NCI-H524 treated with DMSO at 0.1 percent for 48 hours (cell line): ENCODE measurements at places on chromosomes 2 and 18.

- DNase-seq = no peak
These were observed 82.3 kb upstream of the FAM98A start for GRCh38 chr2:33681364-33681757.

GRCh38 chr2:36376319-36376765 is 20.8 kb downstream of the CRIM1 start:
- no peak for DNase-seq

DNA sequence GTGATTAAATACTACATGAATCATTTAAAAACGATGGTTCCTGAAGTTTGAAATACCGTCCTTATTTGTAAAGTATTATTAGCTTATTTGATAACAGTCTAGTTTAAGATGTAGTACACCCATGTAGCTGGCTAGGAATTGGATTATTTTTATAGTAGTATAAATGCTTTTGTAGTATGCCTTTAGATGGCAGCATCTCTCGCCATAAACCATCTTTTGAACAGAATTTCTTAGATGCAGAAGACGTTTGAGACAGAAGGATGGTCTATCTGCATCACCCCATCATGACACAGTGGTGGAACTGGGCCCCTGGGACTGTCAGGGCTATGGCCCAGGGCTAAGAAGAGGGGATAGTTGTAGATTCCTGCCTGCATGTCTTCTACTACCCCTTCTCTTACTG is 152.7 kb downstream of the WDSUB1 start:
- DNase-seq = no peak

DNA sequence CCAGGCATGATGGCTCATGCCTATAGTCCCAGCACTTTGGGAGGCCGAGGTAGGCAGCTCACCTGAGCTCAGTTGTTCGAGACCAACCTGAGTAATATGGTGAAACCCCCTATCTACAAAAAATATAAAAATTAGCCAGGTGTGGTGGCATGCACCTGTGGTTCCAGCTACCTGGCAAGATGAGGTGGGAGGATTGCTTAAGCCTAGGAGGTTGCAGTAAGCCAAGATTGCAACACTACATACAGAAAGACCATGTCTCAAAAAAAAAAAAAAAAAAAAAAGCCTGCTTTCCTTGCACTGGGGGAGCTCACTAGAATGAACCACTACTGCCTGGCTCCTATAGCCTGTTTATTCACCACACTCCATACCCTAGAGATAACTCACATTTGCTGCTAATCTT is 7.4 kb upstream of the MAT2A start:
- no peak for DNase-seq

GRCh38 chr2:199316851-199317250 is 140.9 kb downstream of the SATB2 start:
- DNase-seq = no peak

DNA sequence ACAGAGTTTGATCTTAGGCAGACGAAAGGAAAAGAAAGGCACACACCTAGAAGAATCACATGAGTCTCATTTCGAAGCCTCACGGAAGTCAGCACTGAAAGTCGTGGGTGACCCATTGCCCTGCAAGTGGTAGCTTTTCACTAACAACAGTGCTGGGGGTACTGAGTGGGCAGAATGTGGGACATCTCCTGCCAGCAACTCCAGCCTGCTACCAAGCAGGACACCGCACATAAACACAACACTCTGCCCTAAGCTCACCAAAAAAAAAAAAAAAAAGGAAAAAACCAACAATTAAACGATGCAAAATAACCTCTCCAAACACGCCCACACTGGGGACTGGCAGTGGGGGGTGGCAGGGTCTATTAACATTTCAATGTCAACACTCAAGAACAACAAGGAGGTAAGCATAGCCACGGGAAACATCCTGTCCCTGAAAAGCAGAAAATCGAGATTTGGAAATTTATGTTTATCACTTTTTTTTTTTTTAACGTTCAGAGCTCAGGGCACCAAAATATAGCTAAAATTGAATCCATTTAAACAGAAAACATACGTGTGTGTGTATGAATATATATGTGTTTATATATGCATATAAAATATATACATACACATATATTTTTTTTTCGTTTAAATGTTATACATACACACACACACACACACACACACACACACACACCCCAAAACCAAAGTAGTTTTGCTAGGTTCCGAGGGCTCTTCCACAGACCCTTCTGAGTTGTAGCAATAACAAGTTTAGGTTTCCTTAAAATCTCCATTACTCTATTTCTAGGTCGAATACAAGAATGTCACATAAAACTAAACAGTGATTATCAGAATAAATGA is 2.2 kb downstream of the INO80D start:
- DNase-seq = no peak

GRCh38 chr2:107258531-107259407 is 372.8 kb upstream of the ST6GAL2 start:
- DNase-seq = no peak

DNA sequence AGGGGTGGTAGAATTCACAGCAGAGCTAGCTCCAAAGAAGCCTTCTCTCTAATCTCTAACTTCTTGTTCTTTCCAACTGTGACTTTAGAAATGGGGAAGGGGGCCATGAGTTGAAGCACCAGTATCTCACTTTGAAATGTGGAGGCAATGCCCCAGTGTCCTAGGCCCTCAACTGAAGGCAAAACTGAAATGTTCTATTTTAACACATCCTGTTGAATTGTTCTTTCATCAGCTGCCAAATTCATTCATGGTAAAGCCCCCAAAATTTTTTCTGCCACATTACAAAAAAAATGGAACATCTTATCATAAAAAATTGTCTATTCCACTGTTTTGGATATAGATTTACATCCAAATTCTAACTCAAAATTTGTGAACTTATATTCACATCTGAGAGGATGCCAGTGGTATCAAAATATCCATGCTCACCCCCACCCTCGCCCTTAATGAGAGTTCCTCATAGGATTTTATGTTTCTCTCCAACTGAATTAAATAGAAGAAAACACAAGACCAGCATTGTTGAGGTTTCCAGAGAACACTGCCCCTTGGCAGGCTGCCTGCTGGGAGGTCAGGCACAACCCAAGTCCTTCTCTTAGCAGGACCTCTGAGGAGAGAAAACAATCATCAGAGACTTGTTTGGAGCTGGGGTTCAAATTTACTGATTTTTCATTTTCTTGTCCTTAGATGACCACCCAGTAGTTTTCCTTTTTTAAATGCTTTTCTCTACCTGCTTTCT is 147.4 kb upstream of the PGAP1 start:
- no peak for DNase-seq

- no peak for DNase-seq
These were observed 1228.1 kb upstream of the GYPC start for GRCh38 chr2:125427721-125428315.

GRCh38 chr2:160689441-160689840 is 195.8 kb upstream of the RBMS1 start:
- DNase-seq = no peak

- DNase-seq = no peak
These were observed 25.9 kb upstream of the IMPA2 start for GRCh38 chr18:11955239-11956029.

DNA sequence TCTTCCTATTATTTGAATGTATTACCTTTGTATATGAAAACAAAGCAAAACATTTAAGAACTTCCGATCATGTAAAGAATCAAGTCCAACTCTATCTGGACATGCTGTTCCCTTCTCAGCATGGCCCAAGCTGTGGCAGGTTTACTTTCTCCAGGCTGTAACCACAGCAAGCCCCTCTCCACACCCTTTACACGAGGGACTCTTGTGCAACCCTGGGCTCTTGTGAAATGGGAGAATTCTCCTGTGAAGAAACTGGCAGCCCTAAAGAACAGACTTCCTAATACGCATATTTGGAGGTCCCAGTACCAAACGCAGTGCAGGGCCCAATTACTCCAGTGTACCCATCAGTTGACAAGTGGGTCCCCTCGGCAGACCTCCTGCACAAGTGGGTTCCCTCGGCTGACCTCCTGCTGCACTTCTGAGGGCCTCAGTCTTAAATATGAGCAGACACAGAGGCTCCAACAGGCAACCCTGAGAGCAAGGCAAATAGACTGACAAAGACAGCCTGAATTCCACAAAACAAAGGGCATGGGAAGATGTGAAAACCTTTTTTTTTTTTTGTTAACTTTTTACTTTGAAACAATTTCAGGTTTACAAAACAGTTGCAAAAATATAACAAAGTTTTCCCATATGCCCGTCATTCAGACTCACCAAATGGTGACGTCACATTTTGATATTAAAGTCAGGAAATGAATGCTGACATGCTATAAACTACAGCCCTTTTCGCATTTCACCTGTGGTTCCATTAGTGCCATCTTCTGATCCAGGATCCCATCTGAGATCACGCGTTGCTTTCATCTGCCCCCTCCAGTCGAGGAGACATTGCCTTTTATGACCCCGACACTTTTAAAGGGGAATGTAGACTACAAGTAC is 78.2 kb downstream of the FBXO15 start:
- DNase-seq = no peak

- DNase-seq = no peak
These were observed 24.3 kb upstream of the KLHL29 start for GRCh38 chr2:23360571-23361125.

GRCh38 chr2:7094231-7094741 is 177.1 kb downstream of the RNF144A start:
- no peak for DNase-seq

DNA sequence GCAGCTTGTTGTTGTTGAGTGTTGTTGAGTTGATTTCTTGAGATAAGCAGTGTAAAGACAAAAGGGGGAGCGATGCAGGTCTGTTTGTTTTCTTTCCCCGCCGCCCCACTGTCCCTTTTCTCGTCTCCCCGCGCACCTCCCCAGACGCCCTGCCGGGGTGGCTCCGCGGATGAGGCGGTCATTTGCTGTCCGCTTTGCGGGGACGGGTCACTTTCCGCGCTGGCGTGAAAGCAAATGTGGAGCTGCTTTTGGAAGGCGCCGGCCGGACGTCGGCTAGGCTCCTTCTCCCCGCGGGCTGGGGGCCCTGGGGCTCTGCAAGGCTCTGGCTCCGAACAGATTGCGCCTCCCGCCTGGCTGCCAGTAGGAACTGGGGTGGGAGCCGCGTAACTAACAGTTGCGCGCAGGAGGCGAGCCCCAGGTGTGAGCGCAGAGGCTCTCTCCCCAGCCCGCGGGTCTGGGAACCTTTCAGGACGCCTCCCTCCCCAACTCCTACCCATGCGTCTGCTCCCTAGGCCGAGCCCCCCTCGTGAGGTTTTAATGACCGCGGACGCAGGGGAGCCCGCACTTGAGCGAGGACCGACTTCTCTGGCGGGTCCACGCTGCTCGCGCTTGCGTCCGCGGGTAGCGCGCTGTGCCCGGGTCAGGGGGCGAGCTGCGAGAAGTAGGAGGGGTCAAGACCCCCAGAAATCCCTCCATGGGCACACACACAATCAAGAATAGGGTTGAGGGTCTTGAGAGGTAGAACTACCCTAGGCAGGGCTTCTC is 146.6 kb downstream of the MEIS1 start:
- DNase-seq = no peak
